ENCODE measurements at places on chromosomes 13 and 19. TPM values are rescaled to one million over a fixed set of nuclear protein-coding genes. Genes with fewer than 3 reads are reported as not detected.

The FFAR3 gene
- total RNA-seq, result not detected

The IL11 gene
- not detected for total RNA-seq

The LRRC63 gene
- total RNA-seq, result 0.83 TPM

The LGALS14 gene
- not detected for total RNA-seq

The MAST1 gene
- total RNA-seq, result 0.36 TPM

The POLD1 gene
- 17.0 TPM for total RNA-seq

The C19orf85 gene
- total RNA-seq, result not detected
